ENCODE measurements at places on chromosomes 7 and 10.

DNA sequence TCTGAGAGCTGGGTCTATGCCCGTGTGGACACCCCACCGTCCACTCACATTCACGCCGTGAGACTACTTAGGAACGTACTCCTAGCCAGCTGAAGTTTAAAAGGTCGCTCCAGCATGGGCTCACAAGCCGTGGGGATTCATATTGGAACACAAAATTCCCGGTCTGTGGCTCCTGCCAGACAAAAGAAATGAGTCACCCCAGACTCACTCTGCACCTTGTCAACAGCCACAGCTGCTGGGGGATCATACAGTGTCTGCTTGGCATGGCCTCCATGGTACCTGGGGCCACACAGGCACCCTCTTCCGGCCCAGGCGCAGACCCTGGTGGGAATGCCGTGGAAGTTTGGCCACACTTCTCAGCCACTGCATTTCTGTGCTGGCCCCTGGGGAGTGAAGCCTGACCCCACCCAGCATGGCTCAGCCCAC is 228.4 kb downstream of the DNAJB6 start:
- no peak for DNase-seq

GRCh38 chr7:133623721-133624120 is 370.8 kb downstream of the EXOC4 start:
- DNase-seq, result no peak

- DNase-seq, result no peak
Observed at GRCh38 chr10:99673492-99673891, 14.2 kb downstream of the ENTPD7 start.

- no peak for DNase-seq
Observed at GRCh38 chr7:129282865-129283264, 58.0 kb downstream of the AHCYL2 start.

- no peak for DNase-seq
Observed at GRCh38 chr10:69335063-69335587, 56.8 kb downstream of the HK1 start.
